NCI-H1092 (cell line): ENCODE measurements at places on chromosomes 16 and 17.
A peak's percentile ranks its signal among the peaks of the same experiment; 100 is the strongest.

DNA sequence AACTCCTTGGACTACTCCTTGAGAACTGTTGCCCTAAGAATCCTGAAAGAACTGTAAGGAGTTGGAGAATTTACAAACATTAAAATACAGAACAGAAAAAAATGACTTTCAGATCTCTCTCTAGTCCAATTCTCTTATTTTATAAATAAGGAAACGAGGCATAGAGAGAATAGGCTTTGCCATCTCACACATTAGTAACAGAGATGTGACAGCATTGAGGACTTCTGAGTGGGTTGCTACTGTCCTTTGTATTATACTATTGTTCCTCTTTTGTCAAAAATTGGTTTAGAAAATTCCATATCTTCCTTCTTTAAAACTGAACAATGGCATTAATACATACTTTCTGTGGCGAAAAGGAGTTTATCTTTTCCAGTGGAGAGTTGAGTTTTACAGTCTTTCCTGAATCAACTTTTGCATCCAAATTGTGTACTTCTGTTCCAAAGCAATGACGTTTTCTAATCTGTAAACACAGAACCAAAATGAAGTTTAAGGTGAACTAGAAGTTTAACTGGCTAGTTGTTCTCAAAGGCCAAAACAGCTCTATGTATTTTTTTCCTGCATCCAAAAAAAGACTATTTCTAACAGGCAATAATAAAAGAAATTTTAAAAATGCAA, 16.5 kb downstream of the BRIP1 start:
- DNase-seq: no peak

DNA sequence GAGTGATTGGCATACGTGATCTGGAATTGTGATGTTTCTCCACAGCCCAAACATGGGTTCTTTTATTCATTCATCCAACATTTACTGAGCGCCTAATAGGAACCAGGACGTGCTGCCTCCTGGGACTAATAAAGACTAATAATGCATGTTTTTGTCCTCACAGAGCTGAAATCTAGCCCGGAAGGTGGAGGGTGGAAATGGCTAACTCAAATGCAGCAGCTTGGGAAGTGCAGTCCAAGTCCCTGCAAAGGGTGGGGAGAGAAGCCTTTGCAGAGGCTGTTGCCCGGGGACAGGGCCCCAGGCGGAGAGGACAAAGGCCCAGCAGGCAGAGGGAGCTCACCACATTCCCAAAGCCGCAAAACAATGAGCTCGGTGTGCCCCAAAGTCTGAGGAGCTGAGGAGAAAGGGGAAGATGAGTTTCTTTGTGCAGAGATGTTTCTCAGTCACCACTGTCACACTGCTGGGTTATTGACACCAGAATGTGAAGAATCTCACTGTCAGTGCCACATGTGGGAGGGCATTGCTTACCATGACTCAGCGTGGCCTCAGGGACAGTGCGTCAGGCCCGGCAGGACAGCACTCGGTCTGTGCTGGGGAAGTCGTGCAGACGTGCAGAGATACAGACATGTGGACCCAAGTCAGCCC, 118.2 kb upstream of the CHMP6 start:
- no peak for DNase-seq

GRCh38 chr17:17812211-17813054, 24.4 kb downstream of the SREBF1 start:
- DNase-seq: peak; percentile 14

- no peak for DNase-seq
Measured at GRCh38 chr17:35088356-35088880, 24.9 kb upstream of the RFFL start.

DNA sequence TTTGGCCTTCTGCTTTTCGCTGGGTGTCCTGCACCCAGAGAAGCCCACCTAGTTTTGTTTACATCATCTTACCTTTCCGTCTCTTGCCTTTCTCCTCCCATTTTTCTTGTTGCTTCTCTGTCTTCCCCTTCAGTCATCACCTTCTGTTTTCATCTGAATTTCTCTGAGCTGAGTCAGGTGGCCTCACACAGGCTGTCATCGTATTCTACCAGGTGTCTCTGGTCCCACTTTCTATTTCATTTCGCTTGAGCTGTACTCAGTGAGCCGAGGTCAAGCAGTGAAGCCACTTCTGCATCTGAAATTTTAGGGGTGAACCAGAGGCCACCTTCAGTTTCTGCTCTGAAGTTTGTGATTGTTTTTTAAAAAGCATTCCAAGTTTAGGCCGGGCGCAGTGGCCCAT, 9.7 kb downstream of the CRAMP1 start:
- DNase-seq: no peak

DNA sequence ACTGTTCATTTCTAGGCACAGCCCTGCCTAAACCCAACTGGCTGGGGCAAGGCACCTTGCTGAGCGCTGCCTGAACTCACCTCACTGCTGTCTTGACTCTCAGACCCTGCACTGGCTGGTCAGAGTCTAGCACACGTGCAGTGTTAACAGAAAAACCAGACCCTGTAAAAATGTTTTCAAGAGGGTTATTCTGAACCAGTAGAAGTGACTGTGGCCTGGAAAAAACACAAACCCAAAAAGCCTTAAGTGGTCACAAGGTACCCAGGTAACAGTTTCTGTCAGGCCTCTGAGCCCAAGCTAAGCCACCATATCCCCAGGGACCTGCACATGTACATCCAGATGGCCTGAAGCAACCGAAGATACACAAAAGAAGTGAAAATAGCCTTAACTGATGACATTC, 6.1 kb upstream of the EIF4A3 start:
- no peak for DNase-seq

DNA sequence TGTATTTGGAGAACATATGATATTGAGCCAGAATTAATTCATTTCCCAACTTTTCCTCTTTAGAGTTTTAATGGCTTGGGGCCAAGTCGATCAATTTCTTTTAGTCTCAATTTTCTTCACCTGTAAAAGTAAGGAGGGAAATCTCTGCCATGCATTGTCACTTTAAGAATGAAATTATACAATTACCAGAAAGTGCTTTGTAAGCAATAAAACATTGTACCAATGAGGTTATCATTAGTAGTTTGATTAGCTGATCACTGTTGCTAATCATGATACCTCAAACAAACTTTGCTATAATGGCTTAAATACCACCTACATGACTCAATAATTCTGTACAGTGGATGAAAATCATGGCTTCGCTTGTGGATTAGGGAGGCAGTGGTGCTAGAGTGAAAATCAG, 1525.8 kb upstream of the GOT2 start:
- DNase-seq: no peak

GRCh38 chr16:81181013-81181720, 57.3 kb upstream of the BCO1 start:
- DNase-seq: no peak

- no peak for DNase-seq
Measured at GRCh38 chr17:49815761-49816281, 27.3 kb downstream of the KAT7 start.

DNA sequence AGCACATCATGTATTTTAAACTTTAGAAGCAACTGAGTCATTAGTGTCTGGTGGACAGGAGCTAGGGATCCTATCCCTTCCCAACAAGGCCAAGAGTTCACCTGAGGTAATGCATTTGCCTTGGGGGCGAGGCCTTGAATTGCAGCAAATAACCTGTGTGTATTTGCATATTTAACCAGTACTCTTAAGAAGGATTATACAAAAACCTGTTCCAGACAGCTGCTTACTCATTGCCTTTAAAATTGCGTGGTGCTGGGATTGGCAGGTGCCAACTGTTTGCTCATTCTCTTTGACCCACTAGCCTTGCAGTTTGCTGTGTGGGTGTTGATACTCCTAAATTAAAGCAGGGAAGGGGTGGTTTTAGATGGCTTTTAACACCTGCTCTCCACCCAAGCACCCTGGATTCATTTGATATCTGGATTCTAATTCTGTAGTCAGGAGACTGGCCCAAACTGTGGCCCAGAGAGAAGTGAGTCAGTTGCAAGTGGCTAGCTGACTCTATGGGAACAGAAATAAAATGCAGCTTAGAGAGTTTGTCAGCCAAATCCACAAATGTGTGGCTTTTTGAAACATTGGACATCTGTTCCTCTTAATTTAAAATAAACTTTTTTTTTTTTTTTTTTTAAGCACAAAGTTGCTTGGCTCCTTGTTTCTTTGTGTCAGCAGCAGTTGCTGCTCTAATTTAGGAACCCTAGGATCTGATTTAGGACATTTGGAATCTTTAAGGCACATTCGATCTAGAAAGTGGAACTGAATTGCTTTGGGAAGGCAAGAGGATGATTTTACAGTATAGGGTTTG, 46.9 kb downstream of the TUBD1 start:
- peak; percentile 74 for DNase-seq

DNA sequence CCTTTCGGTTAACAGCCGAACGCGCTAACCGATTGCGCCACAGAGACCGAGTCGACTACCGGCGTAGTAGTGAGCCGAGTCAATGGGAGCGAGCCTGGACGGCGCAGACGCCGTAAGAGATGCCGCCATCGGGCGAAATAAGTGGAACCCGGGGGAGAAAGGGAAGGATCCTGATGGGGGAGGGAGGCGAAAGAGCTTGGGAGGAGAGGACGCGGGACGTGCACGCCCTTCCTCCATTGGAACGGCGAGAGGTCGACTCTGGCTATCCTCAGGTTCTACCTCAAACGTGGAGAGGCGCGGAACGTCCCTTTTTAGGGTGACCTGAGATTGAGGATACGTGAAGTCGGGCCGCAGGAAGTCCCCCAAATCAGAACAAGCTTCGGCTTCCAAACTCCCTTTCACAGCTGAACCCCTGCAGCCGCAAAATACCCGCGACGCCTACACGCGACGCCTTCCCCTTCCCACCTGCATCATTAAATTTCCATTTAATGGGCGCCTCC, 683 bp upstream of the PSMB3 start:
- DNase-seq: peak; percentile 82
